ENCODE measurements at places on chromosomes 4 and X.

GRCh38 chrX:123961268-123962005 lies at the start of gene STAG2:
STAG2 (plus strand) TSS chrX:123961706; CDS start chrX:124022628, 60,922 bp downstream.
- peak; percentile 59 for DNase-seq

GRCh38 chrX:78979789-78980464 lies 34.7 kb downstream of the P2RY10 start:
- no peak for DNase-seq

DNA sequence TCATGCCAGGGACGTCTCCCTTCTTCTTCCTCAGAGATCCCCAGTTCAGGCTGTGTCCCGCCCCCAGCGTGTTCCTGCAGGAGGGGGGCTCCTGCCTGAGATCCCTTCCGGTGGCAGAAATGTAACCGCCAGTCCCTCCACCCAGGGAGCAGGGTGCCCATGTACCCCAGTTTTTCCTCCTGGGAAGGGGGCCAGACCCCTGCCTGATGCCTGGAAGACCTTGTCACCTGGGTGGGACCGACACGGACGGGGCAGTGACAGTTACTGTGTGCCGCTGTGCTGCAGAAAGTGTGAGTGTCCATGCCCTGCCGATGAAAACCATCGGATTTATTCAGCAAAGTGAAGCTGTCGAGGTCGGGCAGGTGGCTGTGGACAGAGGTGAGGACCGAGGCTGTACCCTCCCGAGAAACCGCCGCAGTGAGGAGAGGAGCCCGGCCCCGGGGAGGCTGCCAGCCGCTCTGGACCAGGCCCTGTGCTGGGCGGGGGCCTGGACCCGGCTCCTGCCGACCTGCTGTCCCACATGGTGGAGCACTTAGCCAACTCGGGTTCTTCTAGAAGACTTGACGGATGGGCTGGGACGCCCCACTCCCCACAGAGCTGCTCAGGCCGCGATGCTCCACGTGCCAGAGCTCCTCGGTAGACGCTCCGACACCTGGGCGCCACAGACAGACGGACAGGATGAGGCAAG lies 36.7 kb upstream of the HMX1 start:
- no peak for DNase-seq

DNA sequence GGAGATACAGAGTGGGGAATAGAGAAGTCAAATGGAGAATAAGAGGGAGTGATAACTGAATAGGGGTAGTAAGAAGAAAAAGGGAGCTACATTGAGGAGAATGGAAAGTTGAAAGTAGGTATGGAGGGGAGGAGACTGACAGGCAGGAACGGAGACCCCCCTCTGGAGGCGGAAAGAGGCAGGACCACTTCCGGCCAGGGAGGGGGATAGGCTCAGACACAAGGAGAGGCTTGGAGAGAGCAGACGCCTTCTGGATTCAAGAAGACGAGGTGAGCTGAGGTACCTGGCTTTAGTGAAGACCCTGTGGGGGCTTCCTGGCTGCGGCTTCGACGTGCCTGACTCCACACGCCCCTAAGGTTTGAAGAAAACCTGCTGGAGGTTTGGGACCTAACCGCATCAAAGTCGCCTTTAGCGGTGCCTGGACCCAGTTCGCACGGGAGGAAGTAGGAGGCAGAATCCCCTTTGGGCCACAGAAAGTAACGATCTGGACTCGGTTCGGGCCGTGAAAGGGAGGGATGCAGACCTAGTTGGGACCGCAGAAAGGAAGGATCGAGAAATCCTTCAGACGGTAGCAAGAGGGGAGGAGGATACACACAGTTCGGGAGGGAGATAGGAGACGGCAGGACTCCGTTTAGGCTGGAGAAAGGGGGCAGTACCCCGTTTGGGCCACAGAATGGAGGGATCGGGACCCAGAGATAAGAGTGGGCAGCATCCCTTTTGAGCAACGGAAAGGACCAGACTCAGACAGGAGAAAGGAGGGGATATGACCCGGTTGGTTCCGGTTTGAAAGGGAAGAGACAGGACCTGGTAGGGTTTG lies at the start of gene TRO:
Gene TRO, plus strand, starts transcription at position 215 of the 817 bp plus-strand sequence. CDS start 1,423 bp downstream, outside the sequence.
- no peak for DNase-seq

DNA sequence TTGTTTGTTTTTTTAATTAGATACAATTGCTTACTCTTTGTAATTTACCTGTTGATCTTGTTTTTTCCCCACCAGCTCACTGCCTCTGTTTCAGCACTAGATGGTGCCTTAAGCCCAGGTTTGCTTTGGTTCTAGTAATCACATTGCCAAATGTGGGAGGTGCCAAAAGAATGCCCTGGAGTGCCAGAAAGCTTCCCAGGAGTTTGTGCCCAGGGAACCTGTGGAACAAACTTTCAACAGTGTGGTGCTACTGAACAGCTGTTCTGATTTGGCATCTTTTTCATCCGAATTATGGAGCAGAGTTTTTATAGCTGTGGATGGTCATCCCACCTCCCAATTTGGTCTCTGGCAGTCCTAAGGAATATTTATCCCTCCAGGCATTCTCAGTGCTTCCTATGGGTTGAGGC lies 1000.7 kb downstream of the STIM2 start:
- DNase-seq: no peak

DNA sequence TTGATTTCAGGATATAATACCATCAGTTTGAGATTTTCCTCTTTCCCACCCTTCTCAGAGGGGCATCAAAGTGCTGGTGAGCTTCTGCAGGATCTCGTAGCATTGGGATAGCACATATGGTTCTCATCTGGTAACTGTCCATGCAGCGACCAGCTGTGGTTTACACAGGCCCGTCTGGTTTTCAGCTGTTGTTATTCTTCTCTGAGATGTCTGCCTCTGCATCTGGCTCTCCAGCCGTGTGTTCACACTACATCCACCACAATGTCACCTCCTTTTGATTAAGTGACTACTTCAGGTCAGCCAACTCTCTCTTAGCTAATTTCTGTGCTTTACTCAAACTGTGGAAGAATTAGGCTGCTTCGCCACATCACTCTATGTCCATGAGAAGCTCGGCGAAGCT lies 676.7 kb upstream of the TENM3 start:
- DNase-seq: peak; percentile 5

DNA sequence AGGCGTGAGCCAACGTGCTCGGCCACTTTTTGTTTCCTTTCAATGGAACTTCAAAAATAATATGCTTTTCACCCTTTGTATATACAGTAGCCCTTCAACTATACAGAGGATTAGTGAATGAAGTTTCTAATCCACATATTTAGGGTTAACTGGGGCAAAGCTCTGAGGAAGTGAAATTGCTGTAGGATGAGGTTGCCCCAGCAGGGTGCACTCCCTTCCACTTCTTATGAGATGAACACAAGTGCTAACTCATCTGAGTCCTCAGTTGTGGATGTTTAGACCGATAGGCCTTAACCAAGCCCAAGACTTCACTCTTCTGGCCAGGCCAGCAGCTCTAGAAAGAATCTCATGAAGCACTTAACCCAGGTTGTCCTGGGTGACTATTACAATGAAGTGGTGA lies 29.1 kb upstream of the CT55 start:
- DNase-seq: no peak

DNA sequence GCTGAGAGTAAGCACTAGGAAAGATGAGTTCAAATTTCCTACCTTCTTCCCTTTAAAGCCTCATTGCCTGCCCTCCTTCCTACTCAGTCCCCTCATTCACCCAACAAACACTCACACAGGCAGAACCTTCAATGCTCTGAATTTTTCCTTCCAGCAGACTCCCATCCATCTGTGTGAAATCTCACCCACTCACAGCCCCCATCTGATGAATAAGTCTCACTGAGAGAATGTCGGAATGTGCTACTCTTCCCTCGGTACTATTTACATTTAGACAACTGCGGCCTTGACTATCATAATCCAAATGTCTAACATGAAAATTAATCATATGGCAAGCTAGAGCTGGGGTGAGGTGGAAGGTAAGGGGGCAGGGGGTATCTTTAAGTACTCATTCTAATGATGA lies 19.4 kb downstream of the CLDN2 start:
- DNase-seq: no peak

GRCh38 chr4:38565271-38566199 lies 98.5 kb upstream of the KLF3 start:
- peak; percentile 31 for DNase-seq

GRCh38 chr4:40831146-40831907 lies 81.6 kb downstream of the NSUN7 start:
- DNase-seq: no peak

- no peak for DNase-seq
Measured at GRCh38 chr4:81353861-81354260, 117.8 kb downstream of the RASGEF1B start.

- no peak for DNase-seq
Measured at GRCh38 chrX:37872303-37872655, 24.9 kb upstream of the DYNLT3 start.

GRCh38 chr4:180134091-180134866 lies 2108.9 kb upstream of the TENM3 start:
- DNase-seq: no peak

GRCh38 chr4:113646442-113646822 lies 115.1 kb downstream of the CAMK2D start:
- DNase-seq: no peak

GRCh38 chr4:78362310-78362709 lies 189.3 kb upstream of the ANXA3 start:
- DNase-seq: no peak

DNA sequence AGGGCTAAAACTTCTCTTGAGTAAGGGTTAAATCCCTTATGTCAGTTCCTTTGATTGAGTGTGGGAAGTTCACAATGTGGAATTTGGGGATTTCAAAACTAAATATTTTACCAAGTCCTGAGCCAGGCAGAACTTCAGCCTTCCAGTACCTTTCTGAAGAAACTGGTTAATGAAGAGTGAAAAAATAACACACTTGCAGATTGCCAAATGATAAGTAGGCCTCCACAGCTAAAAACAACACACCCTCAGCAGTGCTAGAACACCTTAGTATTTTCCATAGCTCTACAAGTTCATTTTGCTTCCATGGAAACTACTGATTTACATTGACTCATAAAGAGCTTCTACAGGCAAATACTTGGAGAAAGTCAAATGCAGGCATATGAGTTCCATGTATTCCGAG lies 326.8 kb downstream of the ZNF674 start:
- no peak for DNase-seq

- DNase-seq: no peak
Measured at GRCh38 chrX:40773809-40774208, 38.5 kb upstream of the MED14 start.

DNA sequence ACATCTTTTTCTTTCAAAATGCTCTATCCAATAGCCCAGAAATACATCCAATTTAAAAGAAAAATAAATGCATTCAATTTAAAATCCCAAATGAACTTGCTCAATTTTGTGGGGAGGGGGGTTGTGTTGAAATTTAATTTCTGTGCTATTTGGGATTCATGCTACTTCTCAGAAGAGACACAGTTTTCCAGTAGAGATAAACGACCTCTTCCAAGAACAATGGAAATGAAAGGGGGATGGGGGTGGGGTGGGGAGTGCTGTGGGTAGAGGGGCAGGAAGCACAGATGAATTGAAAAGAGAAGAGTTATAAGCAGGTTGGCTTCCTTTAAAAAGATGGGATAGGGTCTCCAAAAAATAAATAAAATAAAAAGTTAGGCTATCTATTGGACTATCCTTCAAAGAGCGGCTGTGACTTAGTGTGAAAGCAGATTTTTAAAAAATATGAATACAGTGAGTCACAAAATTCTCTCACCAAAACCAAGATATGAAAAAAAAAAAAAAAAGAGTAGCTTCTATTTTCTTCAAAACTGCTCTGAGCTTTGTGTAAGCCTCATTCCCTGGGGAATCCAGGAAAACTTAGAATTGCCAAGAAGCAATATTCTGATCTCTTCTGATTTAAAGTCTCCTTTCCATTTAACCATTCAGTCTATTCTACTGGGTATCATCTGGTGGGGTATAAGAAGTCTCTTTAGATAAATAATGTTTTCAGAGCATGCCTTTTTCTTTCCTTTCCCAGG lies 324.3 kb downstream of the PTTG2 start:
- DNase-seq: no peak

- DNase-seq: no peak
Measured at GRCh38 chr4:153904011-153904410, 115.1 kb upstream of the SFRP2 start.

- no peak for DNase-seq
Measured at GRCh38 chr4:5471206-5471605, 237.2 kb downstream of the EVC2 start.

GRCh38 chrX:14029039-14029424 lies 660 bp downstream of the GEMIN8 start:
- no peak for DNase-seq

GRCh38 chrX:109926743-109927662 lies 75.9 kb upstream of the TMEM164 start:
- no peak for DNase-seq

GRCh38 chrX:134241960-134242619 lies 5.1 kb downstream of the CCDC160 start:
- no peak for DNase-seq

GRCh38 chr4:89108091-89108490 lies 3.2 kb upstream of the TIGD2 start:
- no peak for DNase-seq

DNA sequence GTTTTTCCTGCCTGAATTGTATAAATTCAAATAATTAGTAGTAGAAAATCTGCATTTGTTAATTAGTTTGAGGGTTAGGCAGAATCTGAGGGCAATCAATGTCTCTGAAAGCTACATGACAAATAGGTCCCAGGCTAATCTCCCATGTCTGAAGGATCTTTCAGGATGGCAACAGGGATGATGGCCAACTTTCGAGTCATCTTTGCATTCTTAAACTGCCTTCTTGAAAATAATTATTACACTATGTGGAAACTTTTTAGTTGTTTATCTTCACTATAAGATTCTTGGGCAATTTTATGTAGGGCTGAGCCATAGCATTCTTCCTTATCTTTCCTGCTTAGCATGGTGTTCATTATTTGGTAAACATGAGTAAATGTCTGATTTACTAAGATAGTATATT lies 490.3 kb upstream of the EPHA5 start:
- no peak for DNase-seq

GRCh38 chr4:118287711-118288451 lies 64.9 kb downstream of the PRSS12 start:
- no peak for DNase-seq

GRCh38 chrX:119684916-119685224 lies 8.1 kb downstream of the SEPTIN6 start:
- DNase-seq: no peak

DNA sequence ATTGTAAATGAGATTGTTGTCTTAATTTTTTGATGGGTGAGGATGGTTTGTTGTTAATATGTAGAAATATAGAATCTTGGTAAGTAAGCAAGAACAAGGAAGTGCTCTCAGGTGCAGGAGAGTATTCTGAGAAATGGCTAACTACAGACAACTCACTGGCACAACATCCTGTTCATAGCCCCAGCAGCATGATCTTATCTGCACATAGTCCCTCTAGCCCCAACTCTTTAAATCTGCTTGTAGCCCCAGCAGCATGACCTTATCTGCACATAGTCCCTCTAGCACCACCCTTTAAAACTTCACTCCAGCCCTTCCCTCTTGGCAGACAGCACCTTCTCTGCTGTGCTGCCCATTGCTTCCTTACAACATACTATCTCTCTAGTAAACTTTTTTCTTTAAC lies 1957.1 kb upstream of the ADGRL3 start:
- no peak for DNase-seq

DNA sequence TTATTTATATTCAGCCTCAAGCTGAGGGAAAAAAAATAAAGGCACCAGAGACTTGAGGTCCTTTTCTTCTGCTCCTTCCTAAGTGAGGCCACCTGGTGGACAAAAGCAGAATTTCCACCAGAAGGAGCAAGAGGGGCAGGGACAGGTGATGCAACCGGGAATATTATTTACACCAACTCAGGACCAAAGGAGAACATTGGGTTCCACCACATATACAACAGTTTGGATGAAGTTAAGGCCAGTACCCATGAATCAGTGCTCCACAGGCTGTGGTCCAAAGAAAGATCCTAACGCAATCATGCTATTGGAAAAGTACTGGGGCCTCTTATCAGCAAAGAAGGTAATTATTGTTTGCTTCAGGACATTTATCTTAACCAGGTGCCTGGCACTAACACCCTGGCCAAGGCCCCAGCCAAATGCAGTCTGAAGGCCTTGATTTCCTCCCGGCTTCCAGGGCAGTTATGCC lies 57.4 kb downstream of the TSC22D3 start:
- no peak for DNase-seq
